SJCRH30 (cell line): ENCODE measurements at places on chromosomes 12 and 14. TPM values are rescaled to one million over a fixed set of nuclear protein-coding genes. Genes with fewer than 3 reads are reported as not detected.

GRCh38 chr12:33825442-33825841, 196.9 kb upstream of the ALG10 start:
- H3K36me3 ChIP-seq, result no peaks in the 10 kb centered on the region
- H3K27me3 ChIP-seq, result no peaks in the 10 kb centered on the region
- peak; percentile 35 for DNase-seq
- H3K4me1 ChIP-seq, result peaks cover 39% of the 10 kb centered on the region
- no peak overlapping the region; the same call in 1 of the 2 replicates for H3K27ac ChIP-seq
- H3K4me3 ChIP-seq, result no peak overlapping the region

- DNase-seq, result peak; percentile 93
- no peak overlapping the region for H3K4me3 ChIP-seq
- H3K27ac ChIP-seq, result peak overlapping the region; percentile 44; the same call in 1 of the 2 replicates
- H3K36me3 ChIP-seq, result no peaks in the 10 kb centered on the region
These were observed 9.5 kb upstream of the NR4A1 start for GRCh38 chr12:52041695-52042123.

GRCh38 chr14:71491931-71492330, 440.3 kb upstream of the RGS6 start:
- H3K27me3 ChIP-seq, result no peaks in the 10 kb centered on the region
- H3K4me3 ChIP-seq, result no peak overlapping the region
- no peak overlapping the region for H3K27ac ChIP-seq
- no peak for DNase-seq

OTOGL gene
- total RNA-seq, result 0.10 and 0.13 TPM in 2 replicates

GRCh38 chr14:80844872-80845271, 96.7 kb downstream of the CEP128 start:
- peak overlapping the region; percentile 12; the same call in 1 of the 2 replicates for H3K27ac ChIP-seq
- no peaks in the 10 kb centered on the region for H3K36me3 ChIP-seq
- H3K4me3 ChIP-seq, result no peak overlapping the region
- no peaks in the 10 kb centered on the region for H3K27me3 ChIP-seq
- peaks cover 8% of the 10 kb centered on the region; the same call in 1 of the 2 replicates for H3K4me1 ChIP-seq

SLC2A14 gene
- 0.04 TPM in 1 of 2 replicates, not detected in the other for total RNA-seq
